HFF-Myc (cell line): ENCODE measurements at places on chromosomes 3 and 15.

DNA sequence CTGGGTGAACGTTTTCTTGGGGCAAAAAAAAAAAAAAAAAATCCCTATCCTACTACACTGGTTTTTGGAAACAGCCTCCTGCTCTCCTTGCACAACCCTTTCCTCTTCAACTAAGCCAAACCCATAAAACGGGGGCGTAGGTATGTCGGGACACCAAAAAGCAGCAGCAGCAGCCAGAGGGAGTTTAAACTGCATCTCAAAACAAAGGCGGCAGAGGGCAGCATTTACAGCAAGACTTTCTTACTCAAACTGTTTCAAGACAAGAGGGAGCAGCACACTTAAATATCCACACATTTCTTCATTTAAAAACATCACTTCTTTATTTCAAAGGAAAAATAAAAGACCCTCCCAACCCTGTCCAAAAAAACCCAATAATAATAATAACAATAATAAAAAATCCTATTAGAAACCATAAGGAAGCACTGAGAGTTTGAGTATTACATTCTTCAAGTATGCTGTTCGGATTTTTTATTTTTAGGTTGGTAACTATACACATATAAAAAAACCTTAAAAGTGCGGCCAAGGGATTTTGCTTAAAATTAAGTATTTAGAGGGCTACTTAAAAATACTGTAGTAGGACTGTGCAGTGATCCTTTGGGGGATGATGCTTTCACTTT lies 43.9 kb upstream of the PLXND1 start:
- peak; percentile 58 for DNase-seq

- DNase-seq = no peak
Measured at GRCh38 chr3:188432802-188433520, 279.0 kb downstream of the LPP start.

DNA sequence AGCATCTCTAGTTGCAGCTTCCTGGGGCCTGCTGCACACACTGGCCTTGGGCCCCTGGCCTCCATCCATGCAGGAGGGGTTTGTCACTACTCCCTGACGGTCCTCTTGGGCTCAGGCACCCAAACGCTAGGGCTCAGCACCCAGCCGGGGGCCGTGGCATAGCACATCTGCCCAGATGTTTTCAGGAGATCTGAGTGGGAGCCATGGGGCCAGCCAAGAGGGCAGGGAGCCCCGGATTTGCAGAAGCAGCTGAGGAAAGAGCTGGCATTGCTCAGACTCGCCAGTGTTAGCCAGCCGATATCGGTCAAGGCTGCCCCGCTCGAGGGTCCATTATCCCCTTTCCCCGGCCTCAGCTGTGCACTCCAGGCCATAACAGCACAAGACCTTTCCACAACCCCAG lies 1.5 kb upstream of the ALDH1A3 start:
- no peak for DNase-seq

DNA sequence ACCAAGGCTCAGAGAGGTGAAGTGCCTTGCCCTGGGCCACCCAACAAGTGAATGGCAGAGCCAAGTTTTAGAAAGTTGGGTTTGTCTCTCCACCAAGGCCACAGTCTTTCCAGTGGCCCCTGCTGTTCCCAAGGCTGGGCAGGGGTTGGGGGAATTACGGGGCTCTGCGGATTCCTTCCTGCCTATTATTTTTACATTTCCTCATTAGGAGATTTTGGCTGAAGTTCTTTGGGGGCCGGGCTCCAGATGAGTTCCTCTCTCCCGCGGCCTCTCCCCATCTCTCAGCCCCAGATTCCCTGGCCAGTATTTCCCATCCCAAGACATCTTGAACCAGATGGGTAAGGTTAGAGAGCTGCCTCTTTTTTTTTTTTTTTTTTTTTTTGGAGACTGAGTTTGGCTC lies 44.0 kb upstream of the SMAD6 start:
- no peak for DNase-seq

- DNase-seq = no peak
Measured at GRCh38 chr3:180058238-180058637, 21.5 kb upstream of the PEX5L start.

DNA sequence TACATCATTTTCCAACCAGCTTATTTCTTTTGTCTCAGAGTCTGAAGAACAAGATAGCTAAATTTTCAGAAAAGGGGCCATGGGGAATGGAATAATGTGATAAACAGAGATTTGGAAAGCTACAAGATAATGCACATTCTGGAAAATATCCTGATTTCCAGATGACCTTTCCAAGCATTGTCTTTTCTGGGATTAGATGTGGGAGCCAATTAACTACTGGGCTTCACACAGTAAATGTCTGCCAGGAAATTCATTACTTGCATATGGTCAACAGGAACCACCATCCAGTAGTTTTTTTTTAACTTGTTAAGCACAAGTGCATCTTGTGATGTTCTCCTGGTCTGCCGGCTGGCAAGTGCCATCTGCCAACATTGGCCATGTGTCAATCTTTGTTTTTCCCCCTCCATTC lies 131.1 kb upstream of the BFSP2 start:
- DNase-seq = no peak

- DNase-seq = no peak
Measured at GRCh38 chr3:107235193-107235927, 141.9 kb upstream of the CCDC54 start.

- no peak for DNase-seq
Measured at GRCh38 chr15:40157778-40158447, 3.0 kb upstream of the BUB1B start.

- no peak for DNase-seq
Measured at GRCh38 chr3:15497964-15498363, 23.5 kb downstream of the COLQ start.

GRCh38 chr15:100786901-100787566 lies 92.6 kb upstream of the ALDH1A3 start:
- DNase-seq = no peak

GRCh38 chr3:95197661-95198060 lies 1134.8 kb downstream of the NSUN3 start:
- no peak for DNase-seq

- DNase-seq = no peak
Measured at GRCh38 chr15:56472278-56472677, 7.3 kb upstream of the MNS1 start.

- DNase-seq = no peak
Measured at GRCh38 chr15:79606831-79607355, 174.8 kb downstream of the MINAR1 start.

- no peak for DNase-seq
Measured at GRCh38 chr3:195196266-195196665, 74.7 kb downstream of the XXYLT1 start.

GRCh38 chr15:77025941-77026411 lies 31.1 kb downstream of the PSTPIP1 start:
- DNase-seq = no peak
